ENCODE measurements at places on chromosomes 6 and 20.

DNA sequence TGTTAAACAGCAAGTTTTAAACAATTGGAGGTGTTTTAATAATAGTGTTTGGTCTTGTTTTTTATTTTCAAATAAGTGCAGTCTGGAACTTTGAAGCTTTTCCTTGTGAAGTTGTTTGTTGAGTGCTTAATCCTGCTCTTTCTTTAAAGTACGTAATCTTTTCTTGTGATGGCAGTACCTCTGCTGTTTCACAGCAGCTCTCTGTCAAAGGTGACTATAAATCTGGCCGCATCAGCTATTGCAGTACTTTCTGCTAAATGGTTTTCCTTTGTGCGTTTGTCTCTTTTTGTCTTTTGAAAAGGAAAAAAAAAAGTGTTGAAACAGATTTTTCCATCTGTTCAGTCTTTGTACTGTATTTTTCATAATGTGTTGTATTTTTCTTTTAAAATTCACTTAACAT is 12.7 kb downstream of the STXBP5 start:
- peaks cover 4% of the 10 kb centered on the region for H3K4me1 ChIP-seq
- no peaks in the 10 kb centered on the region for H3K27me3 ChIP-seq
- H3K36me3 ChIP-seq = peaks cover 26% of the 10 kb centered on the region

DNA sequence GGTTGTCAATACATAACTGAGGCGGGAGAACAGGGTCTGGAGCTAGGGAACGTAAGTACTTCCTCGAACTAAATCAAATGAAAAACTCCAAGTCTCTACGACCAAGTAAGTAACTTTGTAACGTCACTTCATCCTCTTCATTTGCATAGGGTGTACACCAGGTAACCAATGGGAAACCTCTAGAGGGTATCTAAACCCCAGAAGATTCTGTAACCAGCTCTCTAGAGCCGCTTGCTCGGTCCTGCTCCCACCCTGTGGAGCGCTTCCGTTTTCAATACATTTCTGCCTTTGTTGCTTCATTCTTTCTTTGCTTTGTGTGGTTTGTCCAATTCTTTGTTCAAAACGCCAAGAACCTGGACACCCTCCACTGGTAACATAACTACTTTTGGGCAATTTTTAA is 133.5 kb upstream of the TMEM170B start:
- H3K4me1 ChIP-seq = peaks cover 8% of the 10 kb centered on the region
- no peak overlapping the region for H3K27ac ChIP-seq
- DNase-seq = no peak
- H3K36me3 ChIP-seq = peaks cover 4% of the 10 kb centered on the region
- H3K27me3 ChIP-seq = peaks cover under 1% of the 10 kb centered on the region

DNA sequence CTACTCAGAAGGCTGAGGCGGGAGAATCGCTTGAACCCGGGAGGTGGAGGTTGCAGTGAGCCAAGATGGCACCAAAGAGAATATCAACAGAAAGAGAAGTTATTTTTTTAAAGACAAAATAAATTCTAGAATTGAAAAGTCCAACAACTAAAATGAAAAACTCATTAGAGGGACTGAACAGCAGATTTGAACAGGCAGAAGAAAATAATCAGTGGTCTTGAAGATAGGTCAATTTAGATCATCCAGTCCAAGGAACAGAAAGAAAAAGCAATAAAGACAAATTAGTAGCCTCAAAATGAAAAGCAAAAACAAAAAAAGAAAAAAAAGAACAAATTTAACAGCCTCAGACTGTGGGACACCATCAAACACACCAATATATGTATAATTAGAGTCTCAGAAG is 6.0 kb downstream of the UQCC1 start:
- no peak overlapping the region for H3K4me3 ChIP-seq
- no peak overlapping the region for H3K27ac ChIP-seq
- H3K27me3 ChIP-seq = no peaks in the 10 kb centered on the region
- DNase-seq = no peak
- peaks cover 31% of the 10 kb centered on the region for H3K4me1 ChIP-seq

DNA sequence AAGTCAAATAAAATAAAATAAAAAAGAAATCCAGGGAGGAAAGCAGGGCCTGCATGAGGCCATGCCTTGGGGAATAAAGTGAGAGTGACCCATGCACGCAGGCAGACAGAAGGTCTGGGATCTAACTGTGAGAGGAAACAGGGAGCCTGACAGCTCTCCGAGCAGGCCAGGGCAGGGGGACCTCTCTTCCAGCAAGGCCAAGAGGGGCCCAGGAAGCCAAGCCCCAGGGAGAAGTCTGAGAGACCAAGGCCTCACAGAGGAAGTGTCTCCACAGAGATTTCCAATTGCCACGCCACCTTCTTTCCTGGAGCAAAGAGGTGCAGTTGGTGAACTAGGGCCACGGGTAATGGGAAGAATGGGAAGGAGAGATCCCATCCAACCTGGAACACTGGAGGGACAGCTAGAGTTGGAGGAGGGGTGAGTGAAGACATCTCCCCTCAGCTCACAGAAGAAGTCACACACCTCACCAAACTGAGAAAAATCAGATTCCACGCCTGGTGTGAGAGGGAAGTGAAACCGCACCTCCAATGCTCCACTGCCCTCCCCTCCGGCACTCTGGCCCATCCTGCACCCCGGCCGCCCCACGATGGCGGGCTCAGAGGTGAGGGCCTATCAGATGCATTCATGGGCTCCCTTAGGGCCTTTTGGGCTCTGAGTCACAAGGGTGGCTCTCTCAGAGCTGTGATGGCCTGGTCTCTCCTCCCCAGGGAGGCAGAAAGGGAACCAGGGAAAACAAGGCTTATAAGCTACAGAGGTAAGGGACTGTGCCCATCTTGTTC is 25.1 kb upstream of the TAF8 start:
- H3K27me3 ChIP-seq = no peaks in the 10 kb centered on the region
- peaks cover 95% of the 10 kb centered on the region for H3K4me1 ChIP-seq
- peaks cover 75% of the 10 kb centered on the region for H3K36me3 ChIP-seq
- no peak for DNase-seq
- no peak overlapping the region for H3K4me3 ChIP-seq

GRCh38 chr6:37473364-37474095 is 26.2 kb downstream of the CCDC167 start:
- no peak overlapping the region for H3K4me3 ChIP-seq
- no peaks in the 10 kb centered on the region for H3K27me3 ChIP-seq
- H3K27ac ChIP-seq = no peak overlapping the region
- peaks cover 62% of the 10 kb centered on the region for H3K36me3 ChIP-seq

DNA sequence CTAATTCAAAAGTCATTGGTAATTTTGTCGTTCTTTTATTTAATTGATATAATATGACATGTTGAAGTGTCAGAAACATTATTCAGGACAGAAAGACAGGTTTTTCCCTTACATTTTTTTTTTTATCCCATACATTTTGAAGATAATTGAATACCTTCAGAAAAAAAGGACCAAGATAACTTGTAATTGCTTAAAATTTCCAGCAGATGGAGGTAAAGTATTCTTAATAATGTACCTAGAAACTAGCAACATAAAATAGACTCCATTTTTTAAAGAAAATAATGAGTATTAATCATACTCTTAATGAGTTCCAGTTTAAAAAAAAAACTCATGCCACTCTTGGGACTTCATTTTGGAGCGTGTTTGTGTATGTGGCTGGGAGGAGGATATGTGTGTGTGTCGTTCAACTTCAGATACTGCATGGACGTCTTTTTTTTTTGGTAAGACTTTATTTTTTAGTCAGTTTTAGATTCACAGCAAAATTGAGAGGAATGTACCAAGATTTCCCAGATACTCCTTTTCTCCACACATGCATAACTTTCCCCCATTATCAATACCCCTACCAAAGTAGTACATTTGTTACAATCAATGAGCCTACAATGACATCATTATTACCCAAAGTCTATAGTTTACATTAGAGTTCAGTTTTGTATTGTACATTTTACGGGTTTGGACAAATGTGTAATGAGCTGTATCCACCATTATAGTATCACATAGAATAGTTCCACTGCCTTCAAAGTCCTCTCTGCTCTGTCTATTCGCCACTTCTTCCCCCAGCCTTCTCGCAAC is 79.4 kb downstream of the ROS1 start:
- H3K27ac ChIP-seq = no peak overlapping the region
- H3K4me3 ChIP-seq = no peak overlapping the region
- no peaks in the 10 kb centered on the region for H3K4me1 ChIP-seq
- H3K27me3 ChIP-seq = peaks cover 3% of the 10 kb centered on the region
- no peaks in the 10 kb centered on the region for H3K36me3 ChIP-seq

- H3K27me3 ChIP-seq = peaks cover 11% of the 10 kb centered on the region
- no peak overlapping the region for H3K4me3 ChIP-seq
- H3K4me1 ChIP-seq = peaks cover 18% of the 10 kb centered on the region
- peak; percentile 69 for DNase-seq
- no peak overlapping the region for H3K27ac ChIP-seq
- H3K36me3 ChIP-seq = peaks cover 12% of the 10 kb centered on the region
These were observed 9.4 kb upstream of the NCOA7 start for GRCh38 chr6:125781314-125781868.

DNA sequence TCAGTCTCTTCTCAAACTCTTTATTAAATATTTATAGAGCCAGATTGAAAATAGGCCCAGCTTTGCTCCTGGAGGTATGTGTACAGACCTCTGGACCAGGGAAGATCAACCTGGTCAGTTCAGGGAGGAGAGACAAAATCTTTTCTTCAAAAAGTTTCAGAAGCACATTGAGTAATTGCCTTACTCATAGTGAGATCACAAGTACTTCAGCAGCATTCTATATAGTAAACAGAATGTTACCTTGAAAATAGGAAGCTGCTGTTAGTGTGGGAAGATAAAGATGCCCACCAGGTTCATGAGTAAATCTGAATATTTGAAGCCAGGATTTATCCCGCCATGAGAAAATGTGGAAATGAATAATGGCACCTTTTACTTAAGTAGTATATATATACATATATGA is 665.9 kb upstream of the CITED2 start:
- H3K4me3 ChIP-seq = no peak overlapping the region
- no peaks in the 10 kb centered on the region for H3K27me3 ChIP-seq
- no peaks in the 10 kb centered on the region for H3K4me1 ChIP-seq
- no peak overlapping the region for H3K27ac ChIP-seq
- H3K36me3 ChIP-seq = no peaks in the 10 kb centered on the region

- DNase-seq = no peak
- no peak overlapping the region for H3K27ac ChIP-seq
- peaks cover 24% of the 10 kb centered on the region for H3K27me3 ChIP-seq
- no peak overlapping the region for H3K4me3 ChIP-seq
- H3K36me3 ChIP-seq = no peaks in the 10 kb centered on the region
These were observed 8.7 kb downstream of the SASH1 start for GRCh38 chr6:148351309-148351708.

DNA sequence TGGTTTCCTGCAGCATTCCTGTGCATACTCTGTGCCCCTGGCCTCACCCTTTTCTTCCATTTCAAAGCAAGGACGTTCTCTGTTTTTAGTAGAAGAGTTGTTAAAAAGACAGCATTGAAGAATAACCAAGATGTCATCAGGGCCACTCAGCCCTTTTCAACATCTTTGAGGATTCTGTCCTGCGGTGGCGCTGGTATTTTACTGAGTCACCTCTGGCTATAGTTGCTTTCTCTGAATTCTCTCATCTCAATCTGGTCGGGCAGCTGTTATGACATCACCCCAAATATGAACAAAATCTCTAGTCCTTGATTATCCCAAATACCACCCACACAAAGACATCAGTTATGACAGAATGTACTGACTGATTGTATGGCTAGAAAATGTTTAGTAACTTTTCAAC is 204.2 kb downstream of the GRIK2 start:
- no peak for DNase-seq
- no peak overlapping the region for H3K4me3 ChIP-seq
- H3K36me3 ChIP-seq = no peaks in the 10 kb centered on the region
- no peaks in the 10 kb centered on the region for H3K27me3 ChIP-seq
- H3K4me1 ChIP-seq = no peaks in the 10 kb centered on the region
- no peak overlapping the region for H3K27ac ChIP-seq

GRCh38 chr20:38805958-38806854 is 709 bp downstream of the PPP1R16B start:
- H3K4me1 ChIP-seq = peaks cover 72% of the 10 kb centered on the region
- H3K27ac ChIP-seq = peak overlapping the region; percentile 99
- H3K27me3 ChIP-seq = peaks cover 4% of the 10 kb centered on the region

GRCh38 chr6:141607956-141608355 is 524.8 kb upstream of the GJE1 start:
- no peak overlapping the region for H3K4me3 ChIP-seq
- DNase-seq = no peak
- no peaks in the 10 kb centered on the region for H3K27me3 ChIP-seq
- no peaks in the 10 kb centered on the region for H3K36me3 ChIP-seq

DNA sequence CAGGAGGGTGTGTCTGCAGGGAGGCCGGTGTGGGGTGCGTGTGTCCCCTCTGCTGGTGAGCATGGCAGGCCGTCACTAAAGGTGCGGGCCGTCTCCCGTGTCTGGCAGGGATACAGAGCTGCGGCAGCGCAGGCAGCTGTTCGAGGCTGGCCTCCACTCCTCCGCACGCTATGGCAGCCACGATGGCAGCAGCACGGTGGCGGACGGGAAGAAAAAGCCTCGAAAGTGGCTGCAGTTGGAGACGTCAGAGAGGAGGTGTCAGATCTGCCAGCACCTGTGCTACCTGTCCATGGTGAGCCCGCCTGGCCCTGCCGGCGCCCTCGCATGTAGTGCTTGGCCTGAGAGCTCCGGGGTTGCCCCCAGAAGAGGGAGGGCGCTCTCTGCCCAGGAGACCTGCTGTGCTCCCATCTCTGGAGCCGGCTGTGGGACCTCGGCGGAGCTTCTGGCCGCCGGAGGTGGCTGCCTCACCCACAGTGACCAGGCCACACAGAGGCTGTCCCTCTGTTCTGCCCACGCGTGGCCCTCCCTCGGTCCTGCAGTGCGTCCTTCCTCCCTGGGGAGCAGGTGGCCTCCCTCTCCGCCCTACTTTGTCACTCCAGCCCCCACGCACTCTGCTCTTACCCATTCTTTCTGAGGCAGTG is 149.6 kb downstream of the DTNBP1 start:
- no peak overlapping the region for H3K27ac ChIP-seq
- H3K36me3 ChIP-seq = peaks cover 46% of the 10 kb centered on the region
- no peak for DNase-seq
- H3K4me1 ChIP-seq = no peaks in the 10 kb centered on the region

- DNase-seq = no peak
- no peaks in the 10 kb centered on the region for H3K4me1 ChIP-seq
- peaks cover 26% of the 10 kb centered on the region for H3K36me3 ChIP-seq
- H3K27me3 ChIP-seq = no peaks in the 10 kb centered on the region
- H3K4me3 ChIP-seq = no peak overlapping the region
These were observed 44.5 kb upstream of the ALDH8A1 start for GRCh38 chr6:134994431-134994830.
